ENCODE measurements at places on chromosomes 12 and 14. TPM values are rescaled to one million over a fixed set of nuclear protein-coding genes. Genes with fewer than 3 reads are reported as not detected.

DNA sequence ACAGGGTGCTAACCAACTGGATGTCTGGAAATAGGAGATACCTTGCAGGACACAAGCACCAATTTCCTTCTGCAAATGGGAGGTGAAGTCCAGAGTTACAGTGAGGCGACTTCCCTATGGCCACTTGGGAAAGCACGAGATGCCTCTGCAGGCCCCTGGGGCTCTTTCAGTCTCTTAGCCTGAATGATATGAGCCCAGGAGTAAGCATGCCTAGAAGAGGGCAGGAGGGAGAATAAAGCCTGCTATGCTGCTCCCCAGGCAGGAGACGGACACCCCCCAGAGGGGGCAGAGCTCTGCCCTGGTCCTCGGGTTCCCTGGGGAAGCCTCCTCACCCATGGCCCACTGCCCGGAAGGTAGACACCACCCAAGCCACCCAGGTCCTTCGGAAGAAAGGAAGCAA lies 105.1 kb downstream of the GCH1 start:
- no peak overlapping the region for H3K27ac ChIP-seq
- peaks cover 3% of the 10 kb centered on the region for H3K4me1 ChIP-seq
- peaks cover 44% of the 10 kb centered on the region for H3K27me3 ChIP-seq
- no peaks in the 10 kb centered on the region for H3K36me3 ChIP-seq

- peaks cover 31% of the 10 kb centered on the region for H3K4me1 ChIP-seq
- peak overlapping the region; percentile 89 for H3K4me3 ChIP-seq
- no peak for DNase-seq
- no peaks in the 10 kb centered on the region for H3K27me3 ChIP-seq
- H3K27ac ChIP-seq = peak overlapping the region; percentile 88
- H3K36me3 ChIP-seq = no peaks in the 10 kb centered on the region
Measured at GRCh38 chr14:93113678-93114067, 2.1 kb downstream of the ITPK1 start.

- H3K4me3 ChIP-seq = no peak overlapping the region
- no peak overlapping the region for H3K27ac ChIP-seq
- no peaks in the 10 kb centered on the region for H3K36me3 ChIP-seq
- H3K4me1 ChIP-seq = no peaks in the 10 kb centered on the region
Measured at GRCh38 chr12:91264178-91264577, 81.6 kb upstream of the DCN start.

- no peaks in the 10 kb centered on the region for H3K27me3 ChIP-seq
- H3K4me3 ChIP-seq = no peak overlapping the region
- DNase-seq = no peak
- H3K27ac ChIP-seq = no peak overlapping the region
Measured at GRCh38 chr12:11807458-11807857, 158.0 kb downstream of the ETV6 start.

TROAP gene
- 59.3 TPM for total RNA-seq

GRCh38 chr12:94618995-94619695 lies 31.2 kb downstream of the TMCC3 start:
- H3K27ac ChIP-seq = no peak overlapping the region
- H3K36me3 ChIP-seq = no peaks in the 10 kb centered on the region
- peaks cover 16% of the 10 kb centered on the region for H3K4me1 ChIP-seq
- H3K27me3 ChIP-seq = peaks cover under 1% of the 10 kb centered on the region

CLEC4C gene
- total RNA-seq = not detected

DNA sequence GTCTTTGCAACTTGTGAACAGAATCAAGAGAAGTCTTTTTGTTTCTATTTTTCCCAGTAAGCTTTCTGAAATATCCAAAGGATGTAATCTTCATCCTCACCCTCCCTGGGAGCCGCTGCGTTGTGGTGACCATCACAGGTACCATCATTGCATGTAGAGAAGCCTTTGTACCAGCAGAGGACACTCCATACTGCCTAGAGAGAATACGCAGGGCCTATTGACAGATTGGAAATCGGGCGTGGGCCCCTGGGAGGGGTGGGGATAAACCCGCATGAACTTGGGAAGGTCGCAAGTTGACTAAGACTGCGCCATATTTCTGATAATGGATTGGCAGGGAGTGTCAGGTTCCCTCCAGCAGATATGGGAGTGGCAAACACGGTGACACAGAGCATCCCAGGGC lies 12.7 kb downstream of the KRT1 start:
- peaks cover 3% of the 10 kb centered on the region for H3K4me1 ChIP-seq
- DNase-seq = no peak

DNA sequence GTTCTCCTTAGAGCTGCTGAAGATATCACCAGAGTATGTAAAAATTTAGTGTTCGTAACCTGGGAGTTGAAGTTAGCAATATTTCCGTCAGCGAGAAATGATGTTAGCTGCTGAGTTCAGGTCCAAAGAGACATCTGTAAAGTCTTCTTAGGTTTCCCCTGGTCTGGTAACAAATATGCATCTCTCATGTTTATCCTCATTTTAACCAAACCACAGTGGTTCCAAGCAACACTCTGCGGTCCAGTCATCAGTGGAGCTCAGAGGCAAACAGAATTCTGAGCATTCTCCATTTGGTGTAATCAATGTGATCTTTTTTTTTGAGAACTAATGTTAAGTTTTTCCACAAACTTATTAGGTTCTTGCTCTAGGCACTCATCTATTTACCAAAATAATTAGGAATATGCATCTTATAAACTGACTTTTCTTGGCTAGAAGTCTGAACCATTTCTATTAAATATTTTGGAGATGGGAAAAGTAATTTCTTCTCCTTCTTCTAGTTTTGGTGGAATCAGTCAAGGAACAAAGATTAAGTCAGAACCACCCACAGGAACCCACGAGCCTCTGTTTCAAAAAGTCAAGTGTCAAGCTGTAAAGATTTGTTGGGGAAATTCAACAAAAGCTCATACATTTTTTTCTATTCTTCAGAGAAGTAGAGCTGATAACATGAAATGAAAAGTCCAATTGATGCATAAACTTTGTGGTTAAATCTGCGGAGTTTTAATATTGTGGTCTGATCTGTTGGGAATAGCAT lies 64.7 kb downstream of the IFNG start:
- H3K27me3 ChIP-seq = peaks cover 1% of the 10 kb centered on the region
- H3K27ac ChIP-seq = no peak overlapping the region
- H3K4me3 ChIP-seq = no peak overlapping the region
- no peaks in the 10 kb centered on the region for H3K4me1 ChIP-seq

DNA sequence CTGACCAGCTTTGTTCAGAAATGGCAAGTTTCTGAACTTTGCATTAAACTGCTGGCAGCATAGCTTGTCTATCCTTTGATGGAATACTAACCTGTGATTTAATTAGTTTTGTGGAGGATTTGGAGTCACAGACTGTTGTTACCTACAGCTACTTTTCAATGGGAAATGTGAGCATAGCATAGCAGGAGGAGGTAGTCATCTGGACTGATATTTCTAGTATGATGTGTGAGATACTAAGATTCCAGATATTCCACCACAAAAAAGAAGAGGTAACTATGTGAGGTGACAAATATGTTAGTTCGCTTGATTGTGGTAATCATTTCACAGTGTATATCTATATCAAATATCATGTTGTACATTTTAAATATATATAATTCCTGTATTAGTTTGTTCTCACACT lies 833.0 kb downstream of the SLC6A15 start:
- H3K27ac ChIP-seq = no peak overlapping the region
- no peaks in the 10 kb centered on the region for H3K4me1 ChIP-seq
- H3K4me3 ChIP-seq = no peak overlapping the region

GRCh38 chr12:49301760-49302159 lies 6.8 kb downstream of the PRPH start:
- peak; percentile 26 for DNase-seq
- no peak overlapping the region for H3K4me3 ChIP-seq
- no peaks in the 10 kb centered on the region for H3K36me3 ChIP-seq

- peaks cover 23% of the 10 kb centered on the region for H3K4me1 ChIP-seq
- peaks cover 39% of the 10 kb centered on the region for H3K27me3 ChIP-seq
- no peak overlapping the region for H3K27ac ChIP-seq
- H3K4me3 ChIP-seq = peak overlapping the region; percentile 93
- H3K36me3 ChIP-seq = no peaks in the 10 kb centered on the region
Measured at GRCh38 chr12:44876544-44877410, 662 bp upstream of the NELL2 start.

HOXC10 gene
- total RNA-seq = not detected

DNA sequence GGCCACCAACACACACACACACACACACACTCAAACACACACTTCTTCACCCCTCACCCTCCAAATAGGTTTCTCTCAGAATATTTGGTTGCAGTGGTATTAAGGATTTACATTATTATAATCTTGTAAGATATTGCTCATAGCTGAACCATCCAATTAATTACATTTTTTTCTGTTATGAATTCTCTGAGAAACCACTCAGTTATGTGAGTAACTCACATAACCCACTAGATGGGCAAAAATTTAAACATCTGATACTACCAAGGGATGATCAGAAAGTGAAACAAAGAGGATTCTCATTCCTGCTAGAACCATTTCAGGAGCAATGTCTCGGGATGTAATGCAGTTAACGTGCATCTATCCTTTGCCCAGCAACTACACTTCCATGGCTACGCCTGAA lies 31.6 kb downstream of the TMTC1 start:
- H3K27ac ChIP-seq = no peak overlapping the region
- no peak for DNase-seq
- H3K36me3 ChIP-seq = no peaks in the 10 kb centered on the region
- H3K4me1 ChIP-seq = peaks cover 1% of the 10 kb centered on the region
- no peak overlapping the region for H3K4me3 ChIP-seq
- H3K27me3 ChIP-seq = no peaks in the 10 kb centered on the region

DNA sequence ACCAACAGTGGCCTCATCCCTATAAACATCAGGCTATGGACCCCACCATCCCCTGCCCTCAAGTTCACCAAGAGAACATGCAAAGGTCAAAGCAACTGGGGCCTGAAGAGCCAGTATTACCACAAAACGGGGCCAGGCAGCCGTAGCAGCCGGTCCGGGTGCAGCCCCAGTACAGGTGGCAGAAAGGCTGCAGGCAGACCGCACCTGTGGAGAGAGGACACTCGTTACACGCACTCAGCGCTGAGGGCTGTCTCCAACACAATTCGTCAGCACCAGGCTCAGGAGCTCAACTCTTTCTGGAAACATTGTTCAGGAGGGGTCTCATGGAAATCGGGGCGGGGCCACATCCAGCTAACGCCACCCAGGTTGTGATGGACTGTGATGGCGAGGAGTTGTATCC lies 19.9 kb upstream of the GOLGA3 start:
- DNase-seq = no peak
- H3K36me3 ChIP-seq = peaks cover 51% of the 10 kb centered on the region
- H3K4me1 ChIP-seq = no peaks in the 10 kb centered on the region
- no peak overlapping the region for H3K4me3 ChIP-seq

Data from activated T-helper 2 cell treated with anti-CD3 and anti-CD28 coated beads, Interferon-gamma antibody, Interleukin-2, Interleukin-4, amounts not matched to agents 10 μg/mL and 5 μg/mL and 100 μg/mL, durations not matched to agents 14 hours and 24 hours and 36 hours (primary cell).